ENCODE measurements at places on chromosomes 11 and 22. TPM values are rescaled to one million over a fixed set of nuclear protein-coding genes. Genes with fewer than 3 reads are reported as not detected.

CRYBB3 gene
- total RNA-seq: not detected

DBX1 gene
- total RNA-seq: not detected

TAF10 gene
- 140 TPM for total RNA-seq

NDUFC2 gene
- total RNA-seq: 219 TPM

OR10D3 gene
- total RNA-seq: not detected

NPTXR gene
- total RNA-seq: 0.98 TPM

DNA sequence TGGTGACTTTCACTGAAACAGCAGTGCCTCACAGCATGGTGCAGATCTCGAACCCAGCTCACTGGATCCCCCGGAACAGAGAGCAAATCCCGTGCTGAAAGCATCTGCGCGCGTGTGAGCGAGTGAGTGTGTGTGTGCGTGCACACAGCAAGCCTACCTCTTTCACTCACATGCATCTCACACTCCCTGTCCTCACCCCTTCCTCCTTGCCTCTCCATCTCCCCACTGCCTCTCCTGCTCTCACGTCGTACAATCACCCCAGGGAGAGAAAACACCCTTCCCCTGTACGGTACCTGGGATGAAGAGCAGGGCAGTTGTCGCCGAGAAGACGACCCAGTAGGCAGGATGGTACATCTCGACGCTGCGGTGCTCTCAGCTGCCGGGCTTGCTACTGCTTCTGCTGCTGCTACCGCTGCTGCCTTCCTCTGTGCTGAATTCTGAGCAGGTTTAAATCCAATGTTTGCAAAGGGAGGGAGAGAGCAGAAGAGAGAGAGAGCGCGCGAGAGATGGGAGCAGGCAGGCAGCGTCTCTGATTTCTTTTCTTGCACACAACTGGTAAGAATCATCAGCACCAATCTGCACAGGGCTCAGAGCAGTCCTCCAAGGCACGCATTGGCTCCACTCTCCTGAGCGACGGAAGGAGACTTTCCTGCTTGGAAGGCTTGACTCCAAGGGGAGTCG lies at the start of gene OPCML:
Gene OPCML (minus strand): TSS at position 531 of the 681 bp plus-strand sequence.
- H3K4me1 ChIP-seq: no peaks in the 10 kb centered on the region
- H3K4me3 ChIP-seq: no peak within 1 kb of the TSS
- H3K27me3 ChIP-seq: peaks cover 40% of the 10 kb centered on the region
- no peak for DNase-seq

GRCh38 chr22:33821290-33821689 lies 99.0 kb downstream of the LARGE1 start:
- no peak overlapping the region for H3K4me3 ChIP-seq
- H3K4me1 ChIP-seq: no peaks in the 10 kb centered on the region
- no peak for DNase-seq
- H3K27ac ChIP-seq: no peak overlapping the region
- H3K36me3 ChIP-seq: no peaks in the 10 kb centered on the region
- no peaks in the 10 kb centered on the region for H3K27me3 ChIP-seq

DNA sequence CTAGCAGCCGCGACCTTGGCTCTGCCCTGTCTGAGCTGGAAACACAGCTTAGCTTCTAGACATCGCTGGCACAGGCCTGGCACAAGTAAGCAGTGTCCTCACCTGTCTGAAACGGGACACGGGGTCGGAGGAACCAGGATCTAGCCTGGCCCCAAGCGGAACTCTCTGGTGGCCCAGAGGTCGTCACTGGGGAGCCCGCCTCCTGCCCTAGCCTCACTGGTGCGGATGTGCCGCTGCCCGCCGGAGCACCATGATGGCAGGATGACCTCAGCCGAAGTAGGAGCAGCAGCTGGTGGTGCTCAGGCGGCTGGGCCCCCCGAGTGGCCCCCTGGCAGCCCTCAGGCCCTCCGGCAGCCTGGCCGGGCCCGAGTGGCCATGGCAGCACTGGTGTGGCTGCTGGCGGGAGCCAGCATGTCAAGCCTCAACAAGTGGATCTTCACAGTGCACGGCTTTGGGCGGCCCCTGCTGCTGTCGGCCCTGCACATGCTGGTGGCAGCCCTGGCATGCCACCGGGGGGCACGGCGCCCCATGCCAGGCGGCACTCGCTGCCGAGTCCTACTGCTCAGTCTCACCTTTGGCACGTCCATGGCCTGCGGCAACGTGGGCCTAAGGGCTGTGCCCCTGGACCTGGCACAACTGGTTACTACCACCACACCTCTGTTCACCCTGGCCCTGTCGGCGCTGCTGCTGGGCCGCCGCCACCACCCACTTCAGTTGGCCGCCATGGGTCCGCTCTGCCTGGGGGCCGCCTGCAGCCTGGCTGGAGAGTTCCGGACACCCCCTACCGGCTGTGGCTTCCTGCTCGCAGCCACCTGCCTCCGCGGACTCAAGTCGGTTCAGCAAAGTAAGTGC lies 871 bp downstream of the SLC35E4 start:
- H3K36me3 ChIP-seq: peaks cover 14% of the 10 kb centered on the region
- peaks cover 29% of the 10 kb centered on the region for H3K4me1 ChIP-seq
- no peaks in the 10 kb centered on the region for H3K27me3 ChIP-seq
- peak; percentile 72 for DNase-seq
- peak overlapping the region; percentile 76 for H3K27ac ChIP-seq

GRCh38 chr11:129375751-129376657 lies at the start of gene BARX2:
TSS of gene BARX2 (plus strand) at chr11:129375848. CDS start at chr11:129376036, 188 bp downstream.
- H3K4me1 ChIP-seq: peaks cover 26% of the 10 kb centered on the region
- peak; percentile 80 for DNase-seq
- H3K4me3 ChIP-seq: peak within 1 kb of the TSS; percentile 86
- no peaks in the 10 kb centered on the region for H3K36me3 ChIP-seq
- H3K27ac ChIP-seq: peak within 1 kb of the TSS; percentile 52

- H3K27ac ChIP-seq: no peak overlapping the region
- H3K27me3 ChIP-seq: peaks cover 4% of the 10 kb centered on the region
- DNase-seq: no peak
- H3K4me1 ChIP-seq: peaks cover 3% of the 10 kb centered on the region
These were observed 26.0 kb downstream of the SLC22A6 start for GRCh38 chr11:62958547-62959421.

DNA sequence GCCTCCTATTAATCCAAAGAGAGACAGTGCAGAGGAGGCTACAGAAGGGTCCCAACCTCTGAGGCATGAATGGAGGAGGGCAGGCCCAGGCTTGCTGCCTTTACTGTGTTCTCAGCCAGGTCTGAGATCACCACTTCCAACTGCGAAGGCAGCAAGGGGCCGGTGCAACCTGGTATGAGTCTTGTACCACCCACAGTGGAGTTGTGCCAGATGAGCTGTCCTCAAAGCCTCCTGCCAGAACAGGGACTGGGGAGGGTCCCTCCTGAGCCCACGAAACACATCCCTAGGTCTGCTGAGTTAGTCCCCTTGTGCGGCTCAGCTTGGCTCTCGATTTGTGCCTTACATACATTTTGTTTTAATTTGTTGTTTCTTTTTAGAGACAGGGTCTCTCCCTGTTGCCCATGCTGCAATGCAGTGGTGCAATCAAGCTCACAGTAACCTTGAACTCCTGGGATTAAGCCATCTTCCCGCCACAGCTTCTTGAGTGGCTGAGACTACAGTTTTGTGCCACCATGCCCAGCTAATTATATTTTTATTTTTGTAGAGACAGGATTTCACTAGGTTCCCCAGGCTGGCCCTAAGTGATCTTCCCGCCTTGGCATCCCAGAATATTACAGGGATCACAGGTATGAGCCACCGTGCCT lies 9.3 kb downstream of the MIF start:
- H3K27ac ChIP-seq: no peak overlapping the region
- H3K36me3 ChIP-seq: peaks cover 13% of the 10 kb centered on the region
- H3K4me3 ChIP-seq: no peak overlapping the region
- H3K4me1 ChIP-seq: peaks cover 7% of the 10 kb centered on the region

DNA sequence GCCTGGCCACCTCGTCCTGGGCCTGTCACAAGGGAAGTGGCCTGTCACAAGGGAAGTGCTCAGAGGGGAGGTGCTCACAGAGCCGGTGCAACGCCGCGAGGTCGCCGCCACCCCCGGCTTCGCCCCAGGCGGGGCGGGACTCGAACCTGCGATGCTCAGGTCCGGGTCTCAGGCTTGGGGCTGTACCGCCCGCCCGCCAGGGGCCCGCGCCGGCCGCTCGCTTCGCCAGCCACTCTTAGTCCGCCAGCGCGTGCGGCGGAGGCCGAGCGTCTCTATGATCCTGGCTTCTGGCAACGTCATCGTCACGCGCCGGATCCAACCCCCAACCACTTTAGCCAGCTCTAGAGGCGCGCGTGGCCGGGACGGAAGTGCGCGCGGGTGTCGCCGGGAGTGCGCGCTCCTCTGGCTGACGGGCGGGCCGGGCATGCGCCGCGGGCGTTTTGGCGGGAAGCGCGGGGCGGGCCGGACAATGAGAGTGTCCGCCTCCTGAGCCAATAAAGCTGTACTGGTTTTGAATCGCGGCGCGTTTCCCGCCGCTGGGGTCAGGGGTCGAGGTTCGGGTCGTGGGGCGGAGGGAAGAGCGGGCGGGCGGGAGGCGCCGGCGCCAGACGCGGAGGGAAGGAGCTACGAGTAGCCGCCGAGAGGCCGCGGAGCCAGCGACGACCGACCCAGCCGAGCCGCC lies at the start of gene TRMT2A:
Gene TRMT2A (minus strand): TSS at position 276 of the 682 bp plus-strand sequence. CDS start 320 bp downstream, outside the sequence.
- H3K27me3 ChIP-seq: peaks cover 2% of the 10 kb centered on the region
- H3K27ac ChIP-seq: peak within 1 kb of the TSS; percentile 96
- H3K36me3 ChIP-seq: peaks cover 61% of the 10 kb centered on the region
- peaks cover 33% of the 10 kb centered on the region for H3K4me1 ChIP-seq

- H3K27me3 ChIP-seq: no peaks in the 10 kb centered on the region
- no peak for DNase-seq
- H3K4me3 ChIP-seq: no peak overlapping the region
- H3K36me3 ChIP-seq: no peaks in the 10 kb centered on the region
- peaks cover 6% of the 10 kb centered on the region for H3K4me1 ChIP-seq
- no peak overlapping the region for H3K27ac ChIP-seq
These were observed 129.7 kb downstream of the ST3GAL4 start for GRCh38 chr11:126485021-126485792.

GRCh38 chr22:23029521-23030228 lies 40.6 kb upstream of the GNAZ start:
- no peaks in the 10 kb centered on the region for H3K36me3 ChIP-seq
- DNase-seq: no peak
- no peaks in the 10 kb centered on the region for H3K4me1 ChIP-seq
- H3K27me3 ChIP-seq: peaks cover 8% of the 10 kb centered on the region
- H3K4me3 ChIP-seq: no peak overlapping the region

DNA sequence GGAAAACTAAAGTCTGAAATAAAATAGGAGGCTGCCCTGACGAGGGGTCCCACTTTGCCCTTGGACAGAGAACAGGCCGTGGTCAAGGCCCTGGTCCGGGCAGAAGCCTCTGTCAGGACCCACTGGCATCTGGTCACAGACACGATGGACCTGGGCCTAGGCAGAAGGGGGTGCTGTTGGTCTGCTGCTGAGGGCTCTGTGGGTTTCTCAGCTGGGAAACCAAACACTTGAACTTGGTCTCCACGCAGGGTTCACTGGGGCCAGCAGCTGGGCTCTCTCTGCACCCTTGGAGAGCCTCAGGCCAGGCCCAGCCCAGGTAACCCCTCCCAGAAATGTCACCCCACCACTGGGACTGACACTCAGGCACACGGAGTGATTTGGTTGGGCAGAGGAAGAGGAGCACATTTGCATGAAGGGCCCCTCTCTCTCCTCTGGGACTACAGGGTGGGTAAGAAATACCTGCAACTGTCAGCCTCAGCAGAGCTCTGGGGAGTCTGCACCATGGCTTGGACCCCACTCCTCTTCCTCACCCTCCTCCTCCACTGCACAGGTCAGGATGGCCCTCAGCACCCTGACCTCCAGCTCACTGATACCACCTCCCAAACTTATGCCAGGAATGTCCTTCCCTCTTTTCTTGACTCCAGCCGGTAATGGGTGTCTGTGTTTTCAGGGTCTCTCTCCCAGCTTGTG lies 48.1 kb upstream of the TOP3B start:
- no peak overlapping the region for H3K27ac ChIP-seq
- H3K4me1 ChIP-seq: no peaks in the 10 kb centered on the region
- no peaks in the 10 kb centered on the region for H3K36me3 ChIP-seq
- no peak overlapping the region for H3K4me3 ChIP-seq
- no peak for DNase-seq

DNA sequence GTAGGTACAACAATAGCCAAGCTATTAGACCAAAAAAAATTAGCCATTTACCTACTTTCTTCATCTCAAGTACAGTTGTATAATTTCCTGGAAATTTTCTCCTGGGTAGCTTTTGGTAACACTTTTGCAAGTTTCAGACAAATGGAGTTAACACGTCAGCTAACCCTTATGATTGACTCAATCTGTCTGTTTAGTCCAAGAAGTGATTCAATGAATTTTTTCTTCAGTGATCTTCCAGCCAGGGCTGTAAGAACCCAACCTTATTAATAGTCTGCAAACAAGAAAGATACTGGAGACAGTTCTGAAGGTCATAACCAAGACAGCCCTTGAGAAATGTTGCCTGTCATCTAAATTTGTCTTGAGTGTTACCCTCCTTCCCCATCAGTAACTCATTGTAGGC lies 30.1 kb upstream of the FIBIN start:
- DNase-seq: no peak
- H3K27me3 ChIP-seq: no peaks in the 10 kb centered on the region
- H3K27ac ChIP-seq: no peak overlapping the region

GRCh38 chr22:36922105-36922608 lies 8.7 kb downstream of the CSF2RB start:
- DNase-seq: no peak
- H3K4me1 ChIP-seq: peaks cover 14% of the 10 kb centered on the region
- peaks cover 1% of the 10 kb centered on the region for H3K36me3 ChIP-seq
- peaks cover 16% of the 10 kb centered on the region for H3K27me3 ChIP-seq

DNA sequence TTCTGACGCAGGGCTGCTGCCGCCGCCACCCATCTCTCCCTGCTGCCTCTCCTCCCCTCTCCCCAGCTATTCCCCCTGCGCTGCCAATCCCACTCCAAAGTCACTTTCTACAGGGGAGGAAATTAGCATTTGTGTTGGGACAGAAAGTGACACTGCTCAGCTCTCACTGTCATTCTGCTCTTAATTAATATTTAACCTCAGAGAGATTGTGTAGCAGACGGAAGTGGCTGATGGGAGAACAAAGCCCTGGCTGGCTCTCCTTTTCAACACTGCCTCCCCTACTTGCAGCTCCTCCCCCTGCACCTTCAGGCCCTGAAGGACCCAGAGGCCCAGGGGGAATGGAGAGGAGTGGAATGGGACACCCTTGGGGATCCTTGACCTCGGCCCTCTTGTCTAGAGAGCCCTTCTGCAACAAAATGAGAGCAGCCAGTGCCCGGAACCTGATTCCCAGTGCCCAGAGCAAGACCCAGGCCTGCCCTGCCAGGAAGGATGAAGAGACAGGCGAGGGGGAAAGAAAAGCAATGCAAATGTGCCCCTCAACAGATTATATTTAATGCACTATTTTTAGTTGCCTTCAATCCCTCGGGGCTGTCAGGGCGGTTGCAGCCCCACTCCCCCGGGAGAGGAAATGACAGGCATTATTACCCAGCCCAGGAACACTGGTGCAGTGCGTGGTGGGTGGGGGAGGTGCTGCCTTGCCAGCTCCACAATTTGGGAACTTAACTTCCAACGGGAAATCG lies 14.6 kb upstream of the NRGN start:
- H3K27me3 ChIP-seq: peaks cover 48% of the 10 kb centered on the region
- no peaks in the 10 kb centered on the region for H3K36me3 ChIP-seq
- no peak overlapping the region for H3K4me3 ChIP-seq
- H3K4me1 ChIP-seq: no peaks in the 10 kb centered on the region
- DNase-seq: no peak

GRCh38 chr22:42243802-42244060 lies 26.7 kb downstream of the TCF20 start:
- no peak for DNase-seq
- no peak overlapping the region for H3K27ac ChIP-seq
- H3K36me3 ChIP-seq: peaks cover 10% of the 10 kb centered on the region
- H3K27me3 ChIP-seq: no peaks in the 10 kb centered on the region
- peaks cover 11% of the 10 kb centered on the region for H3K4me1 ChIP-seq
- H3K4me3 ChIP-seq: no peak overlapping the region

GRCh38 chr11:48123254-48123875 lies 93.2 kb upstream of the OR4B1 start:
- no peak for DNase-seq
- H3K27me3 ChIP-seq: no peaks in the 10 kb centered on the region
- no peak overlapping the region for H3K4me3 ChIP-seq
